Panc1 (cell line): ENCODE measurements at places on chromosomes 12 and 14. TPM values are rescaled to one million over a fixed set of nuclear protein-coding genes. Genes with fewer than 3 reads are reported as not detected.

Gene NRIP2
- total RNA-seq: not detected

Gene KRT85
- not detected for total RNA-seq

DNA sequence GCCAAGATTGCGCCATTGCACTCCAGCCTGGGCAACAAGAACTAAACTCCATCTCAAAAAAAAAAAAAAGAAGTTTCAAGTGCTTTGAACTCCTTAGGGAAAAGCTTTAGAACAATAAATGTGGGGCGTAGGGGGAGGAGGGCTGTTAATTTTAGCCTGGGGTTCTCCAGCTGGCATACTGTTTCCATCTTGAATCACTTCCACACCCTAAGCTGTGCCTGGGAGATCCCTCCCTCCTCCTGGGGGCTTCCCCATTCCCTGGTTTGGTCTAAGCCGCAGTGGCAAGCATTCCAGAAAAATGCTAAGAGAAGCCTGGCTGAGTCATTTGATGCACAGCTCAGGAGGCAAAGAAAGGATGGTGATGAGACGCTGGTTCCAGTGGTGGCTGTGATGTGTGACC is 2.3 kb upstream of the ZNF384 start:
- no peak for DNase-seq

DNA sequence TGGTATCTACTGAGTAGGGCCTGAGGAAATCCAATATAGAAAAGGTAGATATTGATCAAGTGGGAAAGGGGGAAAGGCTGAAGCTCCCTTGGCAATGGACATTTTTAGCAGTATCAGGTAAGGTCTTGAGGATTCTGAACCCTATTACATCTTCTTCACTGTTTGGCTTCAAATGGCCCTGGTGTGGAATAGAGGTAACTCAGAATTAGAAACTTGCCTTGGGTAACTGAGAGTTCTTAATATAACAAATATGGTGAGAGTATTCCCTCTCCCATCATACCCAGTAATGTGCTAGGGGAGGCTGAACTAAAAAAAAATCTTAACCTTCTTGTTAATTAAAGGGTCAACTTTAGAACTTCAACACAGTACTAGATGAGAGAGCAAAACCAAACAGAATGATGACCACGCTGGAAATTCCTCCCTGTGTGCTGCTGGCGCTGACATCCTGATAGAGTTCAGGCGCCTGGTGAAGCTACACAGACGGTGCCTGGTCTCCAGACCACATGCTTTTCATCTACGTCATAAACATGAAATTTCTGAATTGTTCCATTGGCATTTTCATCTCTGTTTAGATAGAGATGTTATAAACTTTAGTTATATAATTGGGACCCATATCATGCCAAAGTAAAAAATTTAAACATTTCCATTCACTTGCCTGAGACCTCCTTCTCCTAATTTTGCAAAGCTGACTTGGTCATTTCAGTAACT is 128.3 kb downstream of the AKAP6 start:
- DNase-seq: no peak

- no peak for DNase-seq
Measured at GRCh38 chr14:73834261-73834625, 17.4 kb upstream of the PTGR2 start.

GRCh38 chr12:121789800-121790728 is 3.4 kb downstream of the RHOF start:
- DNase-seq: no peak

DNA sequence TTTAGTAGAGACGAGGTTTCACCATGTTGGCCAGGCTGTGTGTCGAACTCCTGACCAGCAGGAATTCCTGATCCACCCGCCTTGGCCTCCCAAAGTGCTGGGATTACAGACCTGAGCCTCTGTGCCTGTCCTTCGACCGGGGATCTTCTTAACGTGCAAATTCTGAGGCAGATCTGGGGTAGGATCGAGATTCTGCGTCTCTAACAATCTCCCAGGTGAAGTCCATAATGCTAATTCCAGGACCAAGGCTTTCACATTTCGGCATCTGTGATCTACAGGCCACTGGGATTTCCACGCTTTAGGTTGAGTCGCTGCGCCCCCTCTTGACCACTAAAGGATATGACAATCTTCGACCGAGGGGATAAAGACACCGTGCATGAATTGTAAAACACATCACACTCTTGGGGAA is 24.8 kb downstream of the FOS start:
- no peak for DNase-seq
